ENCODE measurements at places on chromosomes 2 and 18.

DNA sequence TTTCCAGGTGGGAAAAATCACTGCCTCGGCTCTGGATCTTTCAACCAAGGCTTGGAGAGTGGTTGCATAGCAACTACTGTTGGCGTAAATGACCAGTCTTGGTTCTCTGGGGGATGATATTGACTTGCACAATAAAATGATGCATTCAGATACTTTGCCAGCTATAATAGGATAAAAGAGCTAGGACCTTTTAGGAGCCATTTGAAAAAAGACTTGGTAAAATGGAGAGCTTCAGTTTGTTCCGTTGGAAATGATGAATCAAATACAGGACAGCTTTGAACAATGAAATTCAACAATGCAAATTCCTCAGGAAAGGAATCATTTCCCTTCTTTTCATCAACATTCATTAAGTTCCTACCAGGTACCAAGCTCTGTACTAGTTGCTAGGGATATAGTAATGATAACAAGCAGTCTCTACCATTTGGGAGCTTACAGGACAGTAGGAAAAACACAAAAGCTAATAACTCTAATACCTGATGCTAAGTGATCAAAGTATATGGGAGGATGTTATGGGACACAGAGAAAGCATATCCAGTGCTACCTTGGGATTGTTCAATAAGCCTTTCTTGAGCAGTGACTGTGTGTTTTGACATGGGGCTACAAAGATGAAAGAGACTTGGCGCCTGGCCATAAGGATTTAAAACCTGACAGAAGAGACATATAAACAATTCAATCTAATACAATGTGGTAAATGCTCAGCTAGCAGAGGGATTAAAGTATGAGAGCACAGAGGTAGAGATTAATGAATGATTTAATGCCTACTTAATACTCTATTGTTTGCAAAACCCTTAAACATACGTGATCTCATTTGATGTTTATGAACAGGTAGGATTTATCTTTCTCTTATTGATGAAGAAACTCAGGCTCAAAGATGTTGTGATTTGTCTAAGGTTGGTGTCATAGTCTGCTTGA is 110.7 kb downstream of the QPCT start:
- DNase-seq, result no peak

DNA sequence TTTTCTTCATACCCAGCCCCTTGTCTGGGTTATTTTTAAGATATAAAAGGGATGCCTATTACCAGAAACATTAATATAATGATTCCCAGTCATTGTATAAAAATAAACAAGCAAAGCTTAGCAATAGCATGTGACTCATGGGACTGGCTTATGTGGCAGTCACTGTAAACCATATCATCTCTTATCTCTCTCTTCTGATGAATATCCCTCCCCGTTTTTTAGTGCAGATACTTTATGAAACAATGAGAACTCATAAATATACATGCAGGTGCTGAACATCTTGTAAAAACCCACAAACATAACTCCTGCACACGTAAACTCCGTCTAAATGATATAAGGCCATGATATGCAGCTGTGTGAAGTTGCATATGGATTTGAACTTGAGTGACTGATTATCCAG is 154.9 kb downstream of the MGAT5 start:
- DNase-seq, result no peak

DNA sequence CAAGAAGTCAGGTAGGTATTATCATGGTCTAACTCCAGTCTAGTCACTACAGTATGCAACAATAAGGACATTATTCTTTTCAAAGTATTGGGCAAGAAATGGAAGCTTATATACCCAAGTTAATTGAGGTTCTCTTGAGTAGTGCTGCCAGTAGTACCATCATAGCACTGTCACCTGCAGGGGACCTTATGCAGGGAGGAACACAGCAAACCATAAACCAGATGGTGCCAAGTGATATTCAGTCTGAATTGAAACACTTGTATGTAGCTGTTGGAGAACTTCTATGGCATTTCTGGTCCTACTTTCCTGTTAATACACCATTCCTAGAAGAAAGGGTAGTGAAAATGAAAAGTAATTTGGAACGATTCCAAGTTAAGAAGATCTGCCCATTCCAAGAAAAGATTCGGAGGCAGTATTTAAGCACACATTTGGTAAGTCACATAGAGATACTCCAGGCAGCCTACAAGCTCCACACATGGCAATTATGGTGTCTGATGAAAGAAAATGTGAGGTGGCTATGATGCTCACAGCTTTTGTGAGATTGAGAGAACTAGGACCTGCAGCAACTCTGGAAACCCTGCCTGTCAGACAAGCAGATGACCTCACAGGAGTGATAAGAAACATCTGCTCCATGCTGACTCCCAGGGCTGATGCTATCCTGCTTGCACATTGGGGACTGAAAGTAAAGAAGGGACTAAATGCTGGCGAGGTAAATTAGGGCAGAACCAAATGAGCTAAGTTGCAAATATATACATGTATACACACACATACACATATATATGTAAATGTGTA is 174.7 kb downstream of the MC4R start:
- no peak for DNase-seq

GRCh38 chr2:195406886-195407603 is 250.0 kb upstream of the SLC39A10 start:
- no peak for DNase-seq

- no peak for DNase-seq
Observed at GRCh38 chr2:47640356-47640755, 142.6 kb upstream of the MSH6 start.

DNA sequence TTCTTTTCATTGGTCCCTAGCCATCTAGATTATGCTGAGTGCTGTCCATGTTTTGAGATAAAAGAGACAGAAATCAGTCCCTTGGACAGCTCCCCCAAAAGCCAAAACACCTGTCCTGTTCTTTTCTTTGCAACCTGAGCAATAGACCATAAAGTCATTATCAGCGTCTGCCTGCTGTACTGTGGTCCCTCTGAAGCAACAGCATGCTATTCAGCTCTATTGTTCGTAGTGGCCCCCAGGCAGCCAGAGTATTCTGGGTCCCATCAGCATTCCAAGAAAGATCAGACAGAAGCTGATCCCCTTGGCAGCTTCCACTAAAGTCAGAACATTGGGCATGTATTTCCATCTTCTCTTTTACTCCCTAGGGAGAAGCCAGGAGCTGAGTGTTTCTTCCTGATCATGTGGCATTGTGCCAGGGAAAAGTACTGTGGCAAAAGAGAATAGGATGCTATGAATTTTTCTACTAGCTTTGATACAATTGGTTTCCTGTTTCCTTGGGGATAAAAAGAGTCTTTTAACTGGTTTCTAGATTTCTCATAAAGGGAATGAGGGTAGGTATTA is 33.6 kb upstream of the ZSWIM2 start:
- DNase-seq, result no peak

- no peak for DNase-seq
Observed at GRCh38 chr2:109242654-109243331, 113.8 kb downstream of the SH3RF3 start.

GRCh38 chr2:239312081-239312511 is 88.7 kb downstream of the HDAC4 start:
- DNase-seq, result no peak

DNA sequence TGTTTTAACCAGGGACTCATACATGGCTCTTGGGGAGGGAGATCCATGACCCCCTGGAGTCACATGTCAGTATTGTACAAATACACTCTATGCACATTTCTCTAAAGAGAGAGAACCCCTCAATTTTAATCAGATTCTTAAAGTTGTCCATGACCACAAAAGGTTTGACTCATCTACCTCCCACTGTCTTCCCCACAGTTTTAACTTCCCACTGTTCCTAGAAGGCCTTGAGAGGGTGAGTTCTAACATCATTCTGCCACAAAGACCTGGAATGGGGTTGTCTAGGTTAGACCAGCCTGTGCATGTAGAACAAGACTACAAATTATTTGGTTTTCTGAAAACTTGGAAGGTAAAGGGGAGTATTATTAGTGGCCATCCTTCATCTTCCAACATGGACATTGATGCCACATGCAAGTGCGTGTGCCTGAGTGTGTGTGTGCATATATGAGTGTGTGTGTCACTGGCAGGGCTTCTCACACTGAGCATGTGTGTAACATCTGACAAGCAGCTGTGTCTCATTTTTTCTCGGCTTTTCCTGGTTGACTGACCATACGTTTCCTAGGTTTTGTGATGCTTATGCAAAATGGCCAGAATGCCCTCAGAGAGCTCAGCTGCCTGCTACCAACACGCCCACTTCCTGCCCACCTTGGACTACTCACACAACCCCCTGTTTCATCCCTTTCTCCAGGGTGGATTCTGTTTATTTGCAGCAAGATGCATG is 94.6 kb upstream of the LGALSL start:
- no peak for DNase-seq

DNA sequence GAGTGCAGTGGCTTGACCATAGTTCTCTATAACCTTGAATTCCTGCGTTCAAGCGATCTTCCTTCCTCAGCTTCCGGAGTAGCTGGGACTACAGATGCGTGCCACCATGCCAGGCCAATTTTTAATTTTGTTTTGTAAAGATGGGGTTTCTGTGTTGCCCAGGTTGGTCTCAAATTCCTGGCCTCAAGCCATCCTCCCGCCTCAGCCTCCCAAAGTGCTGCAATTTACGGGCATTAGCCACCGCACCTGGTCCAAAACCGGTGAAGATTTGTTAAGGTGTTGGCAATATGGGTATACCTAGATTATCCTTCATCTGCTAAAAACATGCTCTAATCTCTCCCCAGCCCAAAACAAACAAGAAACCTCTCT is 1.3 kb upstream of the EIF2AK3 start:
- no peak for DNase-seq

DNA sequence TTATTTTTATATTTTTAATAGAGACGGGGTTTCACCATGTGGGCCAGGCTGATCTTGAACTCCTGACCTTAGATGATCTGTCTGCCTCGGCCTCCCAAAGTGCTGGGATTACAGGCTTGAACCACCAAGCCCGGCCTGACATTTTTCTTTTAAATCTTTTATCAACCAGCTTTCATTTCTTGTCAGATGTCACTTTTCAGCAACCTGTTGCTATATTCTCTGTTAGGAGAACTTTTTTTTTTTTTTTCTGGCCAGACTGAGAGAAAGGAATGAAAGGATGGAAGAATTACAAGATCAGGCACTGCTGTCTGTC is 146.3 kb downstream of the TGIF1 start:
- no peak for DNase-seq
